T1000 (cell line): ENCODE measurements at places on chromosomes 13 and 19.

DNA sequence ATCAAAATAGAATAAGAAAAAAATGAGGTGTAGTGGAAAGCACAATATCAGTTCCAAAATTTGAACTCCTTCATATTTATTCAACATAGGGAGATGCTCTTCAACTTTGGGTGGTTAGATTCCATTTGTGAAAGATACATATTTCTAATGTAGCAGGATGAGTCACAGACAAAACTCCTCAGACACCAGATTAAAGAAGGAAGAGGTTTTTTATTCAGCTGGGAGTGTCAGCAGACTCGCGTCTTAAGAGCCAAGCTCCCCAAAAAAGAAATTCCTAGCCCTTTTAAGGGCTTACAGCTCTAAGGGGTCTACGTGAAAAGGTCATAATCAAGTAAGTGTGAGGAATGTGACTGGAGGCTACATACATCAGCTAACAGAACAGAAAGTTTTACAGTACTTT is 6.8 kb upstream of the ZNF765 start:
- DNase-seq, result no peak

- no peak for DNase-seq
Observed at GRCh38 chr13:97758317-97758716, 195.2 kb upstream of the IPO5 start.

GRCh38 chr13:110014719-110015118 is 228.3 kb upstream of the IRS2 start:
- no peak for DNase-seq

DNA sequence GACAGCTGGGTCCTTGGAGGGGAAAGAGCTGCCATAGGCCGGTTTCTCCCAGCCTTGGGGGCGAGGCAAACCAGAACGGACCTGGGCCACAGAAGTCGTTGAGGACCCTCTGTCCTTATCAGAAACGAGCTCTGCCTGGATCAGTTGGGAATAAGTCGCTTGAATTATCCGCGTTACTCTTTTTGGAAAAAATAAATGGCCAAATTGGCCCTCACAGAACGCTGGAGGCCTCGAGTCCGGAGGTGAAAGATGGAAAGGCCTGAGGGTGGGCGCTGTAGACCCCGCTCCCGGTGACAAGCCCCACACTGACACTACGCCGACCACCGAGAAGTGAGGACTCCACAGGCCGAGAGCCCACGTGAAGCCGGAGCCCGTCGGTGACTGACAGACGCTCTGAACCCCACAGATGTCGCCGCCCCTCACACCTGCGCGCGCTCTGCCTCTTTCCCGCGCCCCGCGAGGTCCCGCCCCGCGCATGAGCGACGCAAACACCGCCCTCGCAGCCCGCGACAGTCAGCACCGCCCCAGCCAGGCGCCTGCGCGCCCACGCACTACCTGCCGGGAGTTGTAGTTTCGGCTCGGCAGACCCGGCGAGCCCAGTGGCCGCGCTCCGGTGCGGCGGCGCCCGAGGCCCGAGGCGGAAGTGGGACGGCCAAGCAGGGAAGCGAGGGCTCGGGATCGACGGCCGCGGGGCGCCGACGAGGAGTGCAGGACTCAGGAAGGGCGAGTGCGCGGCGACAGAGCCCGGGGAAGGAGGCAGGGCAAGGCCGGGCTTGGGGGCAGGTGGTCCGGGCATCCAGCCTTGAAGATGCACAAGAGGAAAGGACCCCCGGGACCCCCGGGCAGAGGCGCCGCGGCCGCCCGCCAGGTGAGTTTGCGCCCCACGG is at the start of the genes BRME1 and CC2D1A:
BRME1 (minus strand) TSS at position 484 of the 887 bp plus-strand sequence. CDS start 1,225 bp downstream, outside the sequence.
CC2D1A (plus strand) TSS at position 568 of the 887 bp plus-strand sequence; CDS start at position 809, 241 bp downstream.
- peak; percentile 77 for DNase-seq

DNA sequence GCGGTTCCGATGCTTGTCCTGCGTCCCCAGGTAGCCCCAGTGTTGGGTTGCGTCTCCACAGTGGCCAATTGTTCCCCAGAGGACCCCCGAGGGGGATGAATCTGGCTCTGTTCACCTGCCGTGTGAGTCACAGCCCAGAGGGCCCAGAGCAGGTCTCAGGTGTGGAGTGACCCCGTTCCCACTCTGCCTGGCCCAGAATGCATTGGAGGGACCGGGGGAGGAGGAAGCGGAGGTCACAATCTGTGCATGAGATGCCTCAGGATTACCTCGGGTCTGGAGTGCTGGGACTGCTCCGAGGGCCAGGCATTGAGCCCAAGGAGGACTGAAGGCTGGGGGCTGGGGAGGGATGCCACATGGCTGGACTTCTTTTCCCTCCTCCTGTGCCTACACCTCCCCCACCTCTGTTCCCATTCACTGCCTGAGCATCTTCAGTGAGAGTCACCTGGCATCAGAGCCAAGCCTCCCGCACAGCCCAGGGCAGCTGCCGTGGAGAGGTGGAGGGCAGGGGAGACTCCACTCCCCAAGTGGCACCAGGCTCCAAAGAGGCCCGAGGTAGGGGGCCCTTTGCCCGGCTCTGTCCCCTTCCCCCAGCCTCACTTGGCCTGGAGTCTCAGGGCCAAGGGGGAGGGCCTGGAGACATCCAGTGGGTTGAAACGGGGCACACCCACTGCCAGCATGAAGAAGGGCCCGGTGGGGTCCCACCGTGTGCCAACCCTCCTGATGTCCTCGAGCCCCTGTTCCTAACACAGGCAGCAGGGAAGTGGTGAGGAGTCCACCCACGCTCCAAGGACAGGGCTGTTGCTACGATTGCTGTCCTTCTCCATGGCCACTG is 81.1 kb downstream of the CHST8 start:
- no peak for DNase-seq

GRCh38 chr13:26785838-26786630 is 25.4 kb upstream of the GPR12 start:
- no peak for DNase-seq
